Non-pigmented ciliary epithelial cell (primary cell): ENCODE measurements at places on chromosomes 5 and 9.
A peak's percentile ranks its signal among the peaks of the same experiment; 100 is the strongest.

GRCh38 chr5:113178073-113178779 is 201.6 kb downstream of the DCP2 start:
- DNase-seq, result no peak

DNA sequence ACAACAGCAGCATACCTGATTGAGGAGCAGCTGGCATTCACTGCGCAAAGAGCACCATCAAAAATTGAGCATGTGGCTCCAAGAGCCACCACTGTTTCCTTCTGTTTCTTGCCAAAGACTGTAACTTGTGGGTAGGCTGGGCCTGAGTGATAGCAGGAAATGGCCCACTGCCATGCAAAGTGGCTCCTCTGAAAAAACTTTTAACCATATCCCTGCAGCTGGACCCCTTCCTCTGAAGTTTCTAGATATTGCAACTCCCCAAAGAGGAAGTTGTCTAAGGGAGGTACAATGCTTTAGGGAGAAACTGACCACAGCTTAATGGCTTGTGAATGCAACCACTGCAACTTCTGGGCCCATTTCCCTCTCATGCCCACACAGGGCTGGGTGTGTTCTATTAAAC is 355.4 kb upstream of the PDE4D start:
- no peak for DNase-seq

GRCh38 chr5:169248996-169249395 is 51.9 kb downstream of the SLIT3 start:
- no peak for DNase-seq

GRCh38 chr9:99294850-99295461 is 72.9 kb downstream of the SEC61B start:
- DNase-seq, result no peak

- no peak for DNase-seq
Observed at GRCh38 chr5:4833104-4833738, 306.9 kb upstream of the ADAMTS16 start.

DNA sequence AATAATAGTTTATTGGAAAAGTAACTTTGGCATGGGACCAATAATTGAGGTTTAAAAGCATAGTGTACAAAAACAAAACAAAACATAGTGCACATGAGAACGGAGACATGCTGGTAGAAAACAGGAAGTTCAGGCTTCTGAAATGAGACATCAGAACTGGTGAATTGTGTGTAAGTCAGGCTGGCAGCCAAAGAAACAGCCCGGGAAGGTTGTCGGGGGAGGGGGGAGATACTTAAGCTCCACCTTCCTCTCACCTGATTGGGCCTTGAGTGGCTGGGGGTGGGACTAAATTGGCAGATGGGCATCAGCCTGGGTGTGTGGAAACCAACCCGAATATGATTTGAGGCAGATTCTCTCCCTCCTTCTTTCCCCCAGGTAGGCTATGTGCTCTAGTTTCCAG is 256.3 kb downstream of the SMARCA2 start:
- DNase-seq, result no peak

DNA sequence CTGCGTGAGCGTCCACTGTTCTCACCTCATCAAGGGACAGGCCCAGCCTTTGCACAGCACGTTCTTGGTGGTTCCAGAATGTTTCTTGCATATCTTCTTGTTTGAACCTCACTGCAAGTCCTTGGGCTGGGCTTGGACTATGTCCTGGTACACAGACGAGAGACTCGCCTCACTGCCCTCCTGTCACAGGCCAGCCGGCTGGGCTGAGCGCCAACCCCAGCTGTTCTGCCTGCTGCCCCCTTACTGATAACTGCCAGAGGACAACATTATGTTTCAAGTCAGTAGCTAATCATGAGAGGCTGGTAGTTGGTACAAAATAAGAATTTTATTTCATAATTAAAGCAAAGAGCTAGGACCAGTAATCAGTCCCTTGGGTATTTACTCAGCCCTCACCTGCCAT is 52.8 kb upstream of the LRRTM2 start:
- no peak for DNase-seq

- no peak for DNase-seq
Observed at GRCh38 chr5:140881889-140882590, at the start of gene PCDHA13. Gene PCDHA13, plus strand, starts transcription at chr5:140882124. Its CDS starts 145 bp downstream, at chr5:140882269.

DNA sequence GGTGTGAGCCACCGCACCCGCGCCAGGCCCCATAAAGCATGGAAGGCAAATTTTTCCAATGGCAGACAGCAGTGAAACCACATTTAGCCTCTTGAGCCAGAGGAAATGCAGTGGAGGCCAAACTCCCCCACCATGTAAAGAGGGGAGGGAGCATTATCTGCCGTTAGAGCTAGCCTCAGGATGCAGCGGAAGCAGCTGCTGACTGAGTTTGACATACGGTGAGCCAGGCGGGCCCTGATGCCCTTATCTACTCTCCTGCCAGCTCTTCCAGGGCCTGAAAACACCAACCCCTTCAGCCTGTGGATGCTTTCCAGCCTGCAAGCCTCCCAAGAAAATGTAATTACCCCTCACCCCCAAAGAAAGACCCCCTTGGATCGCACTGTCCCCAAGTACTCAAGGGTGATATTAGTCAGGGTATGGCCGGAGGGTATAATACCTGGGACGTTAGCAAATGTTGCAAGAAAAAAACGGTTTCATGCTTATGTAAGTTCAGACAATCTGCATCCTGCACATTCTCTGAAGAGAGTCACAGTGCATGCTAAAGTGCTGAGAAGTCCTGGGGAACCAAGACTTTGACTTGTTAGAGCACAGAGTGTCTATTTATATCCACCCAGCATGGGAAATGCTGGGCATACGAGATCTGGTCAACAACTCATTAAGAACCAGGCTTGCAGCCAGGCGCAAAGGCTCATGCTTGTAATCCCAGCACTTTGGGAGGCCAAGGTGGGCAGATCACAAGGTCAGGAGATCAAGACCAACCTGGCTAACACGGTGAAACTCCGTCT is 11.3 kb upstream of the GGTA1 start:
- DNase-seq, result no peak

- DNase-seq, result no peak
Observed at GRCh38 chr9:14831074-14831473, 79.2 kb downstream of the FREM1 start.

DNA sequence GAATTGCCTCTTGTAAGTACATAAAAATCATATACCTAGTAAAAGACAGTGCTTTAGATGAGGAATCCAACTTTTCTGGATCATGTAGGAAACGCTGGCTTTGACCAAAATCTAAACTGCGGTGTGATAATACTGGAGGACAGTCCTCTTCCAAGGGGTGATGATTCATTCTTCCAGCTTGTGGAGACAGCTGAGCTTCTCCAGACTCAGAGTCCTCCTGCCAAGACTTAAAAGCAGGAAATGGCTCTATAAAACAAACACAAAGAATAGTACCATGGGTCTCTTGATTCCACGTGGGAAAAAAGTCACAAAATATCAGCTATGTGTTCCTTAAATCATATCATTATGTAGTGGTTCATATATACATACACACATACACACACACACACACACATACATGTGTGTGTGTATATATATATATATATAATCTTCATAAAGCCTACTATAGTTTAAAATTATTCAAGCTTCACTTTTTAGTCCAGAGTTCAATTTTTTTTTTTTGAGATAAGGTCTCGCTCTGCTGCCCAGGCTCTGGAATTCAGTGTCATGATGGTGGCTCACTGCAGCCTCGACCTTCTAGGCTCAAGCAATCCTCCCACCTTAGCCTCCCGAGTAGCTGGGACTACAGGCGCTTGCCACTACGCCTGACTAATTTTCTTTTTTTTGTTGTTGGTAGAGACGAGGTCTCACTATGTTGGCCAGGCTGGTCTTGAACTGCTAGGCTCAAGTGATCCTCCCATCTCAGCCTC is 65.0 kb downstream of the PKD2L2 start:
- DNase-seq, result peak; percentile 78

DNA sequence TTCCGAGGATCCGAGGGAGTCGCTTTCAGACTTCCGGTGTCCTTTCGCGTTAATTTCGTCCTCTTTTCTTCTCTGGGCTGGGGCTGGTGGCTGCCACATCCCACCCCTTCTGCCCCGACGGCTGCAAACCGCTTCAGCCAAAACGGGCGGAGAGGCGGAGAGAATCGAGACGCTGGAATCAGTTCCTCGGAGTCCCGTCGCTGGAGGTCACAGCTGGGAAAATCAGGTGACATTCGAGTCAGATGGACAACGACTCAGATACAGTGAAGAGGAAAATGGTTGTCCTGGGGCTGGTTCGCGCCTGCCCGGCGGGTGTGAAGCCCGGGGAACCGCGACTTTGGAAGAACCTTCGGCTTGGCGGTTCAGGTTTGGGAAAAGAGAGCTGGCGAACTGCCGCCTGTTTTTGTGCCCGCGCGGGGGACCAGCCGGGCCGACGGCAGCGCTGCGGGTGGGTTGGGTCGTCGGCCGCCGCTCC is 8.9 kb upstream of the NKX2-5 start:
- DNase-seq, result no peak

DNA sequence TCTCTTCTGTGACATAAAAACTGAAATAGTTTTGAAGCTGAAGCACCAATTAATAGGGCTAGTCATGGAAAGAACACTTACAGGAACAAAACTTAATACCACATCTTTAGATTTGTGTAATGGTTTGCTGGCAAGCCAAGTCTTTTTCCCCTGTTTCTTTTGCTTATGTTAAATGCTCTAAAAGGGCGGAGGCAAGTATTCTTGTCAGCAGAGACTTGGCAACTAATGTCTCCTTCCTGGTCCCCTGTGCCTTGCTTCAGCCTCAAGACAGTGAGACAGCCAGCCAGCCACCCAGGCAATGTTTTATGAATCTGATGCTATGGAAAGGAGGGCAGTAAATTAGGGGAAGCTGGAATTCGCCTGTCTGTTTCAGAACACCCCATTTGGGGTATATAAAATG is 45.7 kb downstream of the PRRC1 start:
- DNase-seq, result no peak

DNA sequence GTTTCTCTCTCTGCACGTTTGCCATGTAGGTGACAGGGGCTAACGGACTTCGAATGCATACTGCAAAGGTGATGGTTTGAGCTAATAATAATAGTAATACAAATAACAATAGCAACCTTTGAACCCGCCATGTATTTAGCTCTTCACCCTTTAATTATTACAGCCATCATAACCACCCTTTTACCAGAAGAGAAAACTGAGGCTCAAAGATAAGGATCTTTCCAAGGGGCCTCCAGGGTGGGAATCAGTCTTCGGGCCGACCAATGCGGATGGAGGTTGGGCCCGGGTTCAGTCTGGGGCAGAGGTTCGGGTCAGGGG is 494 bp downstream of the CDKN2AIPNL start:
- DNase-seq, result no peak

DNA sequence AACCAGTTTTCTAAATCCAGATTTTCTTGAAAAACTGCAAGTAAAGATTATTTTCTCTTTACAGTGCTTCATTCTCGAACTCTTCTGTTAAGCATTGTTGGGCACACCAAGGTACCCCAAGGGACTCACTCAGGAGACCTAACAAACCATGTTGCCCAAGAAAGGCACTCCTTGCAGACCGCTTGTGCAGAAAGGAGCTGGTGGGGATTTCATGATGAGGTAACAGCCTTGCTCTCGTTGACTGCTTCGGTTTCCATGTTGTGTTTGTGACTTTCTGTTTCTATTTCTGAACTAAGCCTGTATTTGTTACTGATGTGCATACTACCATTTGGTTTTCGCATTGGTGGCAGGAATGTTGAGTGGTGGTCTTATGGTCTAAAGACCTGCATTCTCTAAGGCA is 266.6 kb upstream of the DAP start:
- DNase-seq, result no peak

- no peak for DNase-seq
Observed at GRCh38 chr5:2863133-2863532, 111.7 kb upstream of the IRX2 start.

DNA sequence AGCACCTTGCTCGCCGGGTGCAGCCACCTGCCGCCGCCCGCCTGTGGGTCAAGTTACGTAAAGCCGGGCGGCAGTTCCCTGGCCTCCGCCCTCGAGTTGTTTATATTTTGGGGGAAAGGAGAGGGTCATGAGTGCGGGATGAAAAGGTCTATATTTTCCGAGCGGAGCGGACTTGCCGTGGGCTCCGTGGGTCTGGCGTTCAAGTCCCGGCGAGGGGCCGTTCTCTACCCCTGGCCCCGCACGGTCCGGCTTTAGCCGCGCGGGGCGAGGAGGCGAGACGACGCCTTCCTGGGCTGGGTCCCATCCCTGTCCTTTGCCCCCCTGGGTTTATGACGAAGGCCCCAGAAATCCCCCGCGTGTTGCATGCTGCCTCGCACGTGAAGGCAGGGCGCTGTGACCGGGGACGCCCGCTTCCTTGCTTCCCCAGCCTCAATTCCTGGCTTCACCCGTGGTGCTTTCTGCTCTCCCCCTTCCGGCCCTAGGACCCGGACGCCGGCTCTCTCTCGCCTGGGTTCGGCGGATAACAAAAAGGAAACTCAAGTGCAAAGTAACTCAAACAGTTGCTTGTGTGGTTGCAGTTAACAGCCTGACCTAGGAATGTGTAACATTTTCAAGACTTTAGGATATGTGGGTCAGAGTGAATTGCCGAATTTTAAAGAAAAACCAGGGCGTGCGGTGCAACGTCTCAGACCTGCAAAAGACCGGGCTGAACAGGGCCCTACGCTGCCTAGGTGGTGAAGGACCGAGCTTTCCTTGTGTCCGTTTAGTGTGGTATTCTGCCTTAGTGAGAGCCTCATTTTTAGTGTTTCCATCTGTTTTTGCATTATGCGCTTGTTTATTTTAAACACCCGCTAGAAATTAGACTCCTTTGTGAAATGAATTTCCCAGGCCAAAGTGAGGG is 810 bp downstream of the VPS13A start:
- no peak for DNase-seq

- DNase-seq, result no peak
Observed at GRCh38 chr5:548256-548655, 24.0 kb upstream of the SLC9A3 start.

DNA sequence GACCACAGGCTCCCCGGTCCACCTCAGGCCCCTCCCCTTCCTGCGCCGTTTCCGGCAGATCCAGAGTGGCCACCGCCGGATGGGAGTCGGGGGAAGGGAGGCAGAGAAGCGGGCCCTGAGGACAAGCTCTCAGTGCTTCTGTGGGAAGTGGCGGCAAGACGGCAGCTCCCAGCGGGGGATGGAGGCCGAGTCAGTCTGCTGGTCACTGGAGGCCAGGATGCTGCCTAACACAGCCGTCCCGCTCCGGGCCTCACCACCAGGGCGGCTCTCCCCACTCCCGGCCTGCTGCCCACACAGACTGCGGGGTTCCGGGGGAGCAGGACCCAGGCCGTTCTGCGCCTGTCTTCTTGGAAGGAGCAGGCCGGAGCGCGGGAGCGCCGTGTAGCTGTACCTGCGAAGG is 31.4 kb downstream of the FXN start:
- no peak for DNase-seq

DNA sequence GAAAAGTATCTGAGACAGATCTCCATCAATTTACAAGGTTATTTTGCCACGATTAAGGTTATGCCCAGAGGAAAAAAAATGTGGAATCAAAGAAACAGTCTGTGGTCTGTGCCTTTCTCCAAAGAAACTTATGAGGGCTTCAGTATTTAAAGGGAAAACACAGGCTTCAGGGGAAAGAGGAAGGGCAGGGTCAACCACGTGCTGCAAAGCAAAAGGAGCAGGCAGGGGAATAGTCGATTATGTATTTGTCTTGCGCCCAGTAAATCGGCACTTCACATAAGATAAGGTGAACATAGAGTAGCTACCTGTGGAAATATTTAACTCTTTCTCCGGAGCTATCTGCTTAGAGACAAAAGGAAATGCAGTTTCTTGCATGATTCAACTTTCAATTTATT is 343.7 kb downstream of the RAB3C start:
- no peak for DNase-seq
